Lung (tissue), 17 donors: ENCODE measurements at places on chromosomes 4 and X. TPM values are rescaled to one million over a fixed set of nuclear protein-coding genes. Genes with fewer than 3 reads are reported as not detected.
A peak's percentile ranks its signal among the peaks of the same experiment; 100 is the strongest.

The DCAF8L2 gene
- polyA plus RNA-seq: not detected

The PAGE4 gene
- polyA plus RNA-seq: not detected

GRCh38 chrX:48683411-48683982, at the start of gene WAS:
Gene WAS, plus strand, starts transcription at chrX:48683799. Its CDS starts 55 bp downstream, at chrX:48683854.
- H3K4me3 ChIP-seq: no peak within 1 kb of the TSS
- no peaks in the 10 kb centered on the region for H3K36me3 ChIP-seq
- no peaks in the 10 kb centered on the region for H3K27me3 ChIP-seq
- DNase-seq: no peak
- peak within 1 kb of the TSS; percentile 68 for H3K27ac ChIP-seq

DNA sequence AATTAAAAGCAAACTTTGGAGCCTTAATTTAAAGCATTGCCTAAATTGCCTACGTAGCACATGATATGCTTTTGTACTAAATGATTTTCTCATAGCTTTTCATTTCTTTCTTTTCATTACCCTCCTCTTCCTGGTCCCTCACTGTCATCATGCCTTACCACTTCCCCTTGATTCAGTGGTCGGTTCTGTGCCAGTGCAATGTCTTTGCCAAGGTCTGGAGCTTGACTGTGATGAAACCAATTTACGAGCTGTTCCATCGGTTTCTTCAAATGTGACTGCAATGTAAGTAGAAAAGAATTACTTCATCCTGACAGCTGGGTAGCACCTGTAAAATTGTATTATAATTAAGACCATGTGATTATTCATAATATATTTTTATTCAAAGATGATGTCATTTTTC, 72.5 kb downstream of the C4orf46 start:
- H3K27ac ChIP-seq: no peak overlapping the region
- H3K36me3 ChIP-seq: no peaks in the 10 kb centered on the region
- DNase-seq: no peak

DNA sequence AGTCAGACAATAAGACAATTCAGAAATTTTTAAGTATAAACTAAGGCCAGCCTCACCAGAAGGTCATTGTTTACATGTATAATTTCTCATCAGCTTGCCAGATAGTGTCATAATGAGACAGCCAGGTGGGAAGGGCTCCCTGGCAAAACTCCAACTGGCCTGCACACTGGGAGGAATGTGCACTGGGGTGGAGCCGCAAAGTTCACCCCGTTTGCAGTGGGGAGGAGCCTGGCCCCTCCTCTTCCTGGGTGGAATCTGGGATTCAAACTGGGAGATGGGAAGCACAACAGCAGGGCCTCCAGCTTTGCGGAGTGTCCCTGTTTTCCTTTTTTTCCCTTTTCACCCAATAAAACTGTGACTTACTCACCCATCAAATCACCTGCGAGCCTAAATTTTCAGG, 329.9 kb downstream of the SMARCA1 start:
- DNase-seq: no peak
- H3K36me3 ChIP-seq: no peaks in the 10 kb centered on the region
- H3K27ac ChIP-seq: no peak overlapping the region
